Fibroblast of skin of back (primary cell): ENCODE measurements at places on chromosomes 16 and 17.
A peak's percentile ranks its signal among the peaks of the same experiment; 100 is the strongest.

DNA sequence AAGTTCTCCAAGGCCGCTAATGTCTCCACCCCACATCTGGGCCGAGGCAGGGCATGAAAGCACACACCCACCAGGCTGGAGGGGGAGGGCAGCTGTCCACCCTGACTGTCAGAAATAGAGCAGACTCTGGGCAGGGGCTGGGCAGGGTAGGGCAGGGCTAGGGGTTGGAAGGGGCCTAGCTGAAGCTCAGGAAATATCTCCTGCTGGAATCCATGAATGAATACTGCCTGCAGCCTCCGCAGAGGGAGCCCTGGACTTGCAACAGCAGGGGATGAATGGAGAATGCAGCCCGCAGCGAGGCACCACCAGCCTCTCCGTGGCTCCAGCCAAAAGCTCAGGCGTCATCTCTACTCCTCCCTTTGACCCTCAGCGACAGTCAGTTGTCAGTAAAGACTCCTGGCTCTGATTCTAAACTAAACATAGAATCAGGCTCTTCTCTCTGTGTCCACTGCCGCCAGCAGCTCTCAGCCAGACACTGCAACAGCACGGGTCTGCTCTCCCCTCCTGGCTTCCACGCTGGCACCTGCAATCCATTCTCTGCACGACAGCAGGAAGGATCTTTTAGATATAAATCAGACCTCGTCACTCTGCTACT, 23.9 kb upstream of the NGFR start:
- peak; percentile 12 for DNase-seq

- peak; percentile 54 for DNase-seq
Measured at GRCh38 chr16:80994451-80994850, 12.2 kb downstream of the CMC2 start.

GRCh38 chr17:75110234-75110937, 617 bp downstream of the ARMC7 start:
- DNase-seq: no peak

GRCh38 chr16:4733747-4734062, 366 bp downstream of the ANKS3 start:
- no peak for DNase-seq

DNA sequence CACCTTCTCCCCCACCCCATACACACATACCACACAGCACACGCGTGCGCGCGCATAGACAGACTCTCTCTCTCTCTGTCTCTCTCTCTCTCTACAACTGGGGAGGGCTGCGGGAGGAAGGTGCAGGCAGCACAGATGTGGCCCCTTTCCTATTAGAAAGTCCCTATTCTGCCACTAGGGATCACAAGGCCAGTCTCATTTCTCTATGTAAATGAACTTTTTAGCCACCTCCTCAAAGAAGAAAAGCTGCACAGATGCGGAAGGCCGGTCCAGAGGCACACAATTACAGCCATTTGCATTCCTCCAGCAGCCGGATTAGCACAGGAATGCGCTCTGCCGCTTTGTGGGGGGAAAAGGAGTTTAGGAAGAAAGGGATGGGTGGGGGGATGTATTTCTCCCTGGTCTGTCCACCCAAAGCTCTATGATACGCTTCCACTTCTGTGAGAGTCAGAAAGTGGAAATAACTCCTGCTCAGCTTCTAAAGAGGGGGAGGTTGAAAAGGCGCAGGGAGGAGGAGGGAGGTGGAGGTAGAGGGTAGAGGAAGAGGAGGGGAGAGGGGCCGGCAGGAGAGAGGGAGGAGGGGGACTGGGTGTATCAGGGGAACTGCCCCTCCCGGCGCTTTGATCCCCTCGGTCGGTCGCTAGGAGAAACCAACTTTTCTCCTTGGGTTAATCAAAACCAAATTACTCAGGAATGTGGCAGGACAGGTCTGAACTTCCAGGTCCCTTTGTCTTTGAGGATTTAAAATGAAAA, 11.7 kb downstream of the ZFHX3 start:
- DNase-seq: peak; percentile 42
